ENCODE measurements at places on chromosomes 5 and 9.

DNA sequence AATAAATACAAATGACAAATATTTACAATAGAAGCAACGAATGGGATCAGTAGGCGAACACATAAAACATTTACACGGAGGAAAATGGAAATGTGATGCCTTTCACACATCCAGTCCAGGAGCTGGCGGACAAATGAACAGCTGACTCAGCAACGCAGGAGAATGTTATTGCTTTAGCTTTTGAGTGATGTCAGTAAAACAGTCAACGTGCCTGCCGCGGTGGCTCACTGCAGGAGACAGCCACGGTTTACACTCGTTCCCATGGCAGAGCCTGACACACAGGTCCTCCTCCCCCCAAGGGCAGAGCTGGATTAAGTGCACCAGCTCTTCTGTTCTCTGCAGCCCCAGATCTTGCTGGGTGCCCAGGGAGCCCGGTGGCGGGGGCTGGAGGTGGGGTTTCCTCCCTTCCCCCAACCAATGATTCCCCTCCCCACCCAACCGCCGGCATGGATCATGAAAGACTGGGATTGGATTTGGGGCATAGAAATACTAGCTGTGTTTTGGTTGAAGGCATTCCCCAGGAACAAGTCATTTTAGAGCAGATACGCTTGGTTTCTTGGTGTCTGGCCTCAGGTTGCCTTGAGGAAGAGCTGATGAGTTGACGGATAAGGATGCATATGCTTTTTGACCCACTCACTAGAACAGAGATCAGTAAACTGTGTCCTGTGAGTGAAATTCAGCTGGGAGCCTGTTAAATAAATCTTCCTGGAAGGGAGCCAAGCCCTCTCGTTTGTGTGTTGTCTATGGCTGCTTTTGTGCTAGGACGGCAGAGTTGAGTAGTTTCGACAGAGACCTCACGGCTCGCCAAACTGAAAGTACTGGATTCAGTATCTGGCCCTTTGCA is 12.5 kb downstream of the STC2 start:
- no peak for DNase-seq

DNA sequence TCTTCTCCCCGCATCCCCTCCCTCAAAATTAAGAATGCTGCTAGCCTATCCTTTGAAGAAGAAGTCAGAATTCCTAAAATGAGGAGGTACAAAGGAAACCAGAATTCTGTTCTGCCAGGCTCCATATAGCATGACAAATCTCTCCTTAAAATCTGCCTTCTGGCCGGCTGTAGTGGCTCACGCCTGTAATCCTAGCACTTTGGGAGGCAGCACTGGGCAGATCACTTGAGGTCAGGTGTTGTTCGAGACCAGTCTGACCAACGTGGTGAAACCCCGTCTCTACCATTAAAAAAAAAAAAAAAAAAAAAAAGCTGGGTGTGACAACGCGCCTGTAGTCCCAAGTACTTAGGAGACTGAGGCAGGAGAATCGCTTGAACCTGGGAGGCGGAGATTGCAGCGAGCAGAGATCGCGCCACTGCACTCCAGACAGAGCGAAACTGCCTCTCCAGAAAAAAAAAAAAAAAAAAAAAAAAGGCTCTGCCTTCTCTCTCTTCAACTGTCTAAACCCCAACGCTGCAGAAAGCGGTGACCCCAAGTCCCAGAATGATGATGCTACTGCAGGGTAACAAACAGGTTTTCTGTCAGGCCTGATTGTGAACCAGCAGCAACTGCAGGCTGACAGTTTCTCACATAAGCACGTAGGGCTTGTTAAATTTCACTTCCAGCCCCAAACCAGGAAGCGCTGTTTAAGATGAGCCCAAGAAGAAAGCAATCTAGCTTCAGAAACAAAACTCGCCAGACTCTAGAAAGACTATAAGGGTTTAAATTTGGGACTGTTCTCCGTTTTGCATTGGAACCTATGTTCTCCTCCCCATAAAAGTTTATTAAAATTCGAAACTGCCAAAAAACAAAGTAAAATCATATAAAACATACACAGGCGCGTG is 963 bp upstream of the CAST start:
- peak; percentile 49 for DNase-seq

DNA sequence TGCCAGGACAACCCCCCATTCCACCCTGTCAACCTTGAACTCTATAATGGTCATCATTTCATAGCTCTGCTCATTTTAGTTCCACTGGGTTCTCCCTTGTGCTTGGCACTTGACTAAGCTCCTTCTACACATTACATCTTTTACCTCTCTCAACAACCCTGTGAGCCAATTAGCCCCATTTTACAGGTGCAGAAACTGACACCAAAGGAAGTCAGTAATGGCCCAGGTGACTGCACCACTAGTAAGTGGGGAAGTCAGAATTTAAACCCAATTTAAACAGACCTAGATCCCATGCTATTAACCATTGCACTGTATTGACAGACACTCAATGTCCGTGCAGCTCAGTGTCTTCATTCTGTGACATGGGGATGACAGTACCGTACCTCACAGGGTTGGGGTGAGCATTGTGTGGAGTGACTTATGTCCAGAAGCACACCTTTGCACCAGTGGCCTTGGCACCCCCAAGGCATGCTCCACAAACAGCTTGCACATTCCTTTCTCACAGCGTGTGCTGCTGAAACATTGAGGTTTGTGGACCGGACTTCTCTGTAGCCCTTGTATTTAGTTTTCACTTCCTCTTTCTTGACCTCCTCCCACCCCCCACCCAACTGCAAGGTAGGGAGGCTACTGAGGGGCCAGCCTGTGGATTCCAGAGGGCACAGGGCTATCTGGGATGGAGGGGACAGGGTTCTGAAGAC is 23.1 kb downstream of the IRF1 start:
- DNase-seq: no peak

GRCh38 chr9:89454498-89455355 is 43.2 kb downstream of the SEMA4D start:
- DNase-seq: no peak

GRCh38 chr9:68705531-68706362 is 707 bp downstream of the PIP5K1B start:
- DNase-seq: no peak

DNA sequence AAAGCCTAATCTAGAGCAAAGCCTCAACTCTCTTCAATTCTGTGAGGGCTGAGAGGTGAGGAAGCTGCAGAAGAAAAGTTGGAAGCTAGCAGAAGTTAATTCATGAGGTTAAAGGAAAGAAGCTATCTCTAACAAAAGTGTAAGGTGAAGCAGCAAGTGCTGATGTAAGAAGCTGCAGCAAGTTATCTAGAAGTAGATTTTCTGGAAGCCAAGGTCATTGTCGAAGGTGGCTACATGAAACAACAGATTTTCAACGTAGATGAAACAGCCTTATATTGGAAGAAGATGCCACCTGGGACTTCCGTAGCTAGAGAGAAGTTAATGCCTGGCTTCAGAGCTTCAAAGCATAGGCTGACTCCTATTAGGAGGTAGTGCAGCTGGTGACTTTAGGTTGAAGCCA is 42.0 kb downstream of the SREK1 start:
- no peak for DNase-seq

DNA sequence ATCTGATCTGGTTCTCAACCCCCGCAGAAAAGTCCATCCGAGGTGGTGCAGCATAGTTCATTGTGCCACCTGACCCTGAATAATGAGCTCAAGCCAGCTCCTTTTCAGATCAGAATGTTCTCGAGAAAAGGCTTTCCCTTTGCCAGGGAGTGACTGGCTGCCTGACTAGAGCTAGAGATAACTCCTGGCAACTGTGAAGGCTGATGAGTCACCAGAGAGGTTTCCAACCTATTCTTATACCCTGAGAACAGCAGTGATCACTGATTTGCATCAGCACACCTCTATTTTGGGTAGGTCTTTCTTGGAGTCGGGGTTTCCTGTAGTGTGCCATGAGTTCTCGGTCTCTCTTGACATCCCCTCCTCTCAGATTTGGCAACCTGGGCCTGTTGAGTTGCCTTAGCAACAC is 127.9 kb downstream of the PIK3R1 start:
- DNase-seq: peak; percentile 67

DNA sequence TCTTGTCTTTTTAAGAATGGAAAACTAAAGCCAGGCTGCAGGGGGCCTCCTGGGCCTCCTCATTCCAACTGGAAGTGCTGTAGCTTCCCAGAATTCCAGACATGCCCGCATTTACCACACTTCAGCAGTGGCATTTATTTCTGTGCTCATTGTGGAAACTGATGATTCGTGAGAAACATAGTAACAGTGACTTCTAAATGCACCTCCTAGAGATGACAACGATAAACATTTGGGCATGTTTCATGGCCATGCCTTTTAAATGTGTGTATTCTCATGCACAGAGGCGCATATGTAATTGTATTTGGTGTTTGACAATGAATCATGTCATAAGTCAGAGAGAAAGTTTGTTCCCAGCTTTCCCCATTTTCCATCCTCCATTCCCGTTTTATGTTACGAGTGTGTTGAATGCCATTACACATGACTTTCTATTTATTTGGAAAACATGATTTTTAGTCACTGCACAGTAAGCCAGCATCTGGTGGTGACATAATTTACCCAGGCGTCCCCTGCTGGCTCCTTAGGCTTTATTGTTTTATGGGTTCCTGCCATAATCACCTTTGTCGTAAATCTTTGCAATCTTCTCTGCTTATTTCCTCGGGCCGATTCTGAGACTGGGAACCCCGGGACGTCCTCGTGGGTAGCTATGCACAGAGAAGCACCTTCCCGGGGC is 68.8 kb upstream of the FCN2 start:
- peak; percentile 75 for DNase-seq

GRCh38 chr5:55308254-55308836 is 556 bp downstream of the MTREX start:
- no peak for DNase-seq

GRCh38 chr5:62771341-62771740 is 192.7 kb downstream of the LRRC70 start:
- DNase-seq: no peak

GRCh38 chr9:137070201-137070905 is at the start of gene SAPCD2:
TSS of gene SAPCD2 (minus strand) at chr9:137070557. CDS start at chr9:137070460, 97 bp downstream.
- DNase-seq: peak; percentile 95

- peak; percentile 25 for DNase-seq
Measured at GRCh38 chr5:171152382-171152781, 156.7 kb upstream of the TLX3 start.

DNA sequence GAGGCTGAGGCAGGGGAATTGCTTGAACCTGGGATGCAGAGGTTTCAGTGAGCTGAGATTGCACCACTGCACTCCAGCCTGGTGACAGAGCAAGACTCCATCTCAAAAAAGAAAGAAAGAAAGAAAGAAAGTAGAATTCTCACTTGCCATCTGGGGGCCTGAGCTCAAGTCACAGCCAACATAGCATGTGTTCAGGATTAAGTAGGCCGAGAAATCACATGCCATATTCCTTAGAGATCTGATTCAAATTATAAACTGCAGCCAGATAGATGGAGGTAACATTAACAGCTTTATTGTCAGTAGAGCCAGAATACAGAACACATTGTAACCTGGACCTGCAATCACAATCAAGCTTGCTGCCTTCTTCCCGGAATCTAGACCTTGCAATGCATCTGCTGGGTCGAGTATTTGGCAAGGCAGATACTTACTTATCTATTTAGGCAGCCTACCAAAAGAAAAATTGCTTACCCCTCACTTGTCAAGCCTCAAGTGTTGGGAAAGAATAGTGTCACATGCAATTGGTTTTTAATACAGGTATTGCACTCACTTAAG is 173.7 kb downstream of the CPLANE1 start:
- DNase-seq: no peak

DNA sequence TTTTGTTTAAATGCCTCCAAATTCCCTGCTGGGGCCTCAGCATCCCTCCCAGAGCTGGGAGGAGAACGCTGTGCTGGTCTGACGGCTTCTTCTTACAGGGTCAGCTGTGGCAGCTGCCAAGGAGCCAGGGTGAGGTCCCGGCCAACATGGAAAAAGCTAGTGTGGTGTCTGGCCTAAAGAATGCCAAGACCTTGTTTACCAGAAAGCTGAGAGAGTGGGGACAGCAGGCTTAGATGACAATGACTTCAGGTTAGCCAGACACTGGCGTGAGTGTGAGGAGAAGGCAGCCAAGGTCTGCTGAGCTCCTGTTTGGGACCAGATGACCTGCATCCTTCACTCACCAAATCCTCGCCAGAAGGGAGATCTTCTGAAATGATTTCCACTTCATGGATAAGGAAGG is 112.5 kb downstream of the CRB2 start:
- no peak for DNase-seq

DNA sequence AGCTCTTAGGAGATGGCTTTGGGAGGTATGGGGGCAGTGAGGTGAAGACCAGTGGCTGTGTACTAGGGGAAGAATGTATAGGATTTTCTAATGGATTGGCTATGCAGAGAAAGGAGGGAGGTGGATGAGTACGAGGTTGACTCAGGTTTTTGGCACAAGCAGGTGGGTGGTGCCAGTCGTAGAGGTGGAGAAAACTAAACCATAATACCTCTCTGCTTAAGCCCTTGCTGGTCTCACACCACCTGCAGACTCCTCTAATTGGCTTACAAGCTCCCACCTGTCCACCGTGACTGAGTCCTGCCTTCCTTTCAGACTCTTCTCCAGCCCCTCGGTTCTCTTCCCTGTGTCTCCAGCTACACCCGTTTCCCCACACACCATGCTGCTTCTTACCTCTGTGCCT is 521.7 kb upstream of the CLINT1 start:
- peak; percentile 23 for DNase-seq

GRCh38 chr5:10704949-10705621 is 55.9 kb downstream of the DAP start:
- peak; percentile 95 for DNase-seq

All from HT1080 (cell line).